ENCODE measurements at places on chromosomes 16 and 17. TPM values are rescaled to one million over a fixed set of nuclear protein-coding genes. Genes with fewer than 3 reads are reported as not detected.

DNA sequence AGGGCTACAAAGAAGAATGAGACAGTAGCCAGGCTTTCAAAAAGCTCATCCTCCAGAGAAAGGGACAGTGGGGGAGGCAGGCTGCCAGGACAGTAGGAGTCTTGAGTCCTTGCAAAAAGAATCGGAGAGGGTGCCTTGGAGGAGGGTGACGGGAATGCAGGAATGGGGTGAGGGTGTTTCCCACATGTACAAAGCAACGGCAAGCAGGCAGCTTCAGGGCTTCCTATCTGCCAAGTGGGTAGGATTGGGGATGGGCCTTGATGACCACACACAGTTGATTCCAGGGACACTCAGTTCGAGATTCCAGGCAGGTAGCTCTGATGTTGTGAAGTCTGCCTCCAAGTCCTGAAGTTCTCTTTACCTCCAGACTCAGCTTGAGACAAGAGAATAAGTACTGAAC lies 54.4 kb downstream of the C17orf67 start:
- DNase-seq, result no peak

KRT33A gene
- not detected for total RNA-seq

CES1 gene
- 0.82 TPM for total RNA-seq

GRCh38 chr17:33623841-33624240 lies 330.7 kb upstream of the ASIC2 start:
- DNase-seq, result peak; percentile 8

GRCh38 chr17:48282303-48282702 lies 147.7 kb downstream of the SKAP1 start:
- no peak for DNase-seq

GRCh38 chr17:39701012-39701783 lies 1.3 kb downstream of the ERBB2 start:
- DNase-seq, result no peak

NEURL4 gene
- total RNA-seq, result 35.4 TPM

- no peak for DNase-seq
These were observed 7.7 kb upstream of the ACTG1 start for GRCh38 chr17:81520021-81520901.

GRCh38 chr17:64017381-64017980 lies 3.0 kb downstream of the ICAM2 start:
- DNase-seq, result no peak

Data from cerebellum (tissue), 4 donors.